ENCODE measurements at places on chromosomes 1 and 21.

GRCh38 chr1:60972841-60973364, 109.5 kb upstream of the NFIA start:
- DNase-seq = no peak

DNA sequence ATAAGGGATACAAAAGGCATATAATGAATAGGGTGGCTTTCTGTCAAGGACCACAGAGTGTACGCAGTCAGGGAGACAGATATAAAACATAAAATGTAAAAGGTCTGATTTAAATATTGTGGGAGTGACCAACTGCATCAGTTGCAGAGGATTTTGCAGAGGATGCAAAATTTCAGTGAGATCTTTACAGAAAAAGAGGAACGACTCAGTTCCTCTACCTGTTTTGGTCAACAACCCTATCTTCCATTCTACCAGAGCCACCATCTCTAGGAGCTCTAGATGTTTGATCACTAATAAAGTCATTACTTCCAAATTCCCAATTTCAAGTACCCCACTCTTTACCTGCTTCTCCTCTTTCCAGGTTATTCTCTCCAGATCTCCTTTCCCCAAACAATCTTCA, 16.5 kb downstream of the SOD1 start:
- DNase-seq = no peak

DNA sequence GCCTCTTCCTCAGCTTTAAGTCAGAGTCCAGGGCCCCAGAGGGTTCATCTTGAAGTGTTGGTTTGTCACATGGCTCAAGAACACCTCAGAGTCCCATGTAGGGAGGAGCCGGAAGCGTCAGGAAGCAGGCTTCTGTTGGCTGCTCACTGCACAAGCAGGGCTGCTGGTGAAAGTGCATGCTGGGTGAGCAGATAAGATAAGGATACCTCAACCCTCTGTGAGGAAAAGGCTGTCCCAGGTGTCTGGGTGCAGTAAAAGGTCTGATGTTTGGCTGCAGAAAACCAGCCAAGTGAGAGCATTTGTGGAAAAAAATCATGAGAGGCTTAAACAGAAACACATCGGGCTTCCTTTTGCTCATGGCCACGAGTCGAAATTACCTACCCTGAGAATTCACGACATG, 6.2 kb upstream of the TEX35 start:
- DNase-seq = no peak

DNA sequence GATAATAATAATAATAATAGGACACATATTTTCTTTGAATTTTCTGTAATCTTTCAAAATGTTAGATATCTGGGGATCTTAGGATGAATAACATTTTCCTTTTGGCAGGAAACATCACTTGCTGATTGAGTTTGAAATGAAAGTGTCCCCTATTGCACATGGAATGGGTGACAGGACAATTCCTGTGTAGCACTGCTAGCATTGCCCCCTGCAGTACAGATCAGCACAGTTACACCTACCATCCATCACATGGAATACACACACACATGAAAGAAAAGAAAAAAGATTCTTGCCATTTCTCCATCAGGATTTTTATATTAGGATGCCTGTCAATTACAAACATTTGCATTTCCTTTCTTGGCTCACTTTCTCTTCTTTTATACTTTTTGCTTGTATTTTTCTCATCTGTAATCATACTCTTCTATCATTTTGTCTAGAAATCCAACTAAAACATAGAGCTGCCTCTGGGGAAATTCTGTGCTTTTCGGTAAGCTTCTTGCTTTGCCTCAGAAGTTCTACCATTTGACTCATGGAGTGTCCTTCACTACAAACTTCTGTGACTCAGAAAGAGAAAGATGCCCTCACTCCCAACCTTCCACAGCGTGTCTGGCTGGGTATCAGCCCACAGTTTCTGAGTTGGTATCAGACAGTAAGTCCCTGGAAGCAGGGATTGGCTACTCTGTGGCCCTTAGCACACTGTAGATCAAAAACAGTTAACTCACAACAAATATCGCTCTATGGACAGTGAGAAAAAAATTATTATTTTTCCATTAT, 641.2 kb downstream of the PTPRC start:
- DNase-seq = no peak

DNA sequence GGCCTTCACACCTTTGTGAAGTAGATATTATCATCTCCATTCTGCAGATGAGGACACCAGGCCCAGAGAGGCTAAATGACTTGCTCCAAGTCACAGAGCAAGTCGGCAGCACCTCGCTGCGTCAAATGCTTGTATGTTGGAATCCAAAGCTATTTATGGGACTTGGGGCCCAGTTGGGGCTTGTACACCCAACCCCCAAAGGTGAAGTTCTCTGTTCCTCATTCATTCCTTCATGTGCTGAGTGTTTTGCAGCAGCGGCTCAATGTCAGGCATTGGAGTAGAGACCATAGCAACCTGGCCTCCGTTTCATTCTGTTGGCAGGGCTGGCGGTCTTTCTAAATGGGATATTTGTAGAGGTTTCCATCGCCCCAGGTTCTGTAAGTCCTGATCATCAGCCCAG, 113.4 kb upstream of the SLC25A33 start:
- no peak for DNase-seq

DNA sequence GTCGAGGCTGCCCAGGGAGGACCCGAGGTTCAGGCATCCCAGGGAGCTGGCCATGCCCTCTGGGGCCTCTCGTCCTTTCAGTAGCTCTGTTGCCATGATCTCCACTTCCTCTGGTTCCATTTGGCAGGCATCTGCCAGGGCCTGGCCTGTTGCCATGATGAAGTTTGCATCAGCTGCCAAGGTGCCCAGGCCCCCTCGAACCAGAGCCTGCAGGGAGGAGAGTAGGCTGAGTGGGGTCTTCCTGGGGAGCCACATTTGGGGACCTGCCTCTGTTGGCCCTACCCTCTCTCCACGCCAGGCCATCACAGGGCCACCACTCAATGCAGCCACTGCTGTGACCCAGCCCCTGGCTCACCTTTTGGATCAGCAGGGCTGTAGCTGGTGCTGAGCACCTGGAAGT, 16.4 kb upstream of the KIF21B start:
- DNase-seq = no peak

DNA sequence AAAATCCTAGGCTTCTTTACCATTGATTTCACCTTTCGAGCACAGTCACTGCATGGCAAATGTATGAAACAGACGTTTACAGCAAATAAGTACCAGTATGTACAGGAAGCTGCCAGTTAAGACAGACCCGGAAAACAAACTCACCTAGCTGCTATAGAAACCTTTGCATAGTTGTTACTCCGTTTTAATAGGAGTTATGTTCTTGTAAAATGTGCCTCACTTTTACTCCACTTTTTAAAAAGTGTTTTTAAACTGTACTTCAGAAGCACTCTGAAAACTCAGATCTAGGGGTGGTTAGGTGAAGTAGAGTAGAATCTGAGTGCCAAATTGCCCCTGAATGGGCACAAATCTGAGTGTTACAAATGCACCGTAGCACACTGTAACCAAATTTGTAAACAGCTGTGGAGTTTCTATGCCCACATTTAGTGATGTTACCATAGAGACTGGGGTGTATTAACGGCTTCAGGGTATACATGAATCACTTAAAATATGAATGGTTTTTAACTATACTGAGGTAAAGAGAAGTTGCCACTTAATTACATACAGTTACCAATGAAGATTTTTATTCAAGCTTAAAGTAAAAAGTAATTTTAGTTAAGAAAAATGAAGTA, 30.7 kb downstream of the CNIH4 start:
- no peak for DNase-seq

DNA sequence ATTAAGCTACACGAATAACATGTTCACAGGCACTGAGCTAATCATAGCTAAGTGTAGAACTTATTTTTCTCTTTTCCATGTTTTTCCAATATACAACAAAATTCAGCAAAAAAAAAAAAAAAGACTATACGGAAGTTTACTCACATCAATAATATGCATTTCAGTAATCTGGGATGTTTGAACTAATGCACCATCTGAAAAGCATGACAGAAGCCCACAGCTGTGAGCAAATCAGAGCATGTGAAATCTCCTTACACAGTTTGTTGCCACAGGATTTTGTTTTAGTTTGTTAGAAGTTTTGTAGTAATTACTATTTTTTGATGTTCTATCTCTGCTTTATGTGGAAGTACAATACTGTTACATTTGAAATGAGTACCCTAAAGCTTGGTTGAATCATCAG, 1051.7 kb downstream of the TTLL7 start:
- no peak for DNase-seq

DNA sequence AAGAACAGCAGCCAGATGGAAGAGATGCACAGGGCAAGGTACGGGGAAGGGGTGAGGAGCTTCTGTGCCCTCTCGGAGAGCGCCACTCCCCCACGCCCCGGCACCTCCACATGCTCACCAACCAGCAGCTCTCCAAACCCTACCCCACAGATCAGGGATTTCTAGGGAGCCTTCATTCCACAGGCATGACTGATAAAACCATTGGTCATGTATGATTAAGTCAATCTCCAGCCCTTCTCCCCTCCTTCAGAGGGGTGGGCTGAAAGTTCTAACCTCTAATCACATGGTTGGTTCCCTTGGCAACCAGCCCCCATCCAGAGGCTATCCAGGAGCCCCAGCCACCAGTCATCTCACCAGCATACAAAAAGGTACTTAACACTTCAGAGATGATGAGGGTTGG, 144.7 kb downstream of the TGFBR3 start:
- DNase-seq = no peak

DNA sequence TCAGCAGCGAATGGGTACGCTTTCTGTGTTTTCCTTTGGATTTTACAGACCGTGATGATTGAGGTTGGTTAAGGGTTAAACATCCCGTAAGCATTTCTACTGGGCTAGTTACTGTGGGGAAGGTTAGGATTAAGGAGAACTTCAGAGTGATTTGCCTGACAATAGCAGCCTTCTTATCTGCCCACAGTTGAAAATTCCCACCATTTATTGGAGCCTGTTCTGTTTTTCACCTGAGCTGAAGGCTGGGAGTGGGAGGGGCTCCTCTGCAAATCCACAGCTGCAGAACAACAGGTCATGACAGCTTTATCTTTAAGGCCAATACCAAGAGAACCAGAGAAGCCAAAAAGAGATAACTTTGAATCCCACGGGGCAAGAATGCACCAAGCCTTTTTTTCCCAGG, 168.6 kb downstream of the KAZN start:
- DNase-seq = no peak

DNA sequence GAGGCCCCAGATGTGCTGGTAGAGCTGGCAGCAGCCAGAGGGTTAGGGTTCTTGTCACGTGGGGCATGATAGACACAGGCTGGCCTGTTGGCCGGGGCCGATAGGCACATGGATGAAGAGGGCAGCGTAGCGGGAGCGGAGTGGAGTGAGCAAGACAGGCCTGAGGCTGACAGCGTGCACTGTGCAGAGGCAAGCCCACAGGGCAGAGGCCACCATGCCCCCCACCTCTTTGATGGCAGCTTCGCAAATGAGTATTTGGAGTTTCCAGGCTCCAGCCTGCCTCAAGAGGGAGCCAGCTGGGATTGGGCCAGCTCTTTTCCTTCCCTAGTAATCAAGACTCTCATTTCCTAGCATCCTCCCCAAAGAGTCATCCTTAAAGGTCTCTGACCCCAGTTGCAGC, 43.5 kb downstream of the TMCC2 start:
- no peak for DNase-seq

DNA sequence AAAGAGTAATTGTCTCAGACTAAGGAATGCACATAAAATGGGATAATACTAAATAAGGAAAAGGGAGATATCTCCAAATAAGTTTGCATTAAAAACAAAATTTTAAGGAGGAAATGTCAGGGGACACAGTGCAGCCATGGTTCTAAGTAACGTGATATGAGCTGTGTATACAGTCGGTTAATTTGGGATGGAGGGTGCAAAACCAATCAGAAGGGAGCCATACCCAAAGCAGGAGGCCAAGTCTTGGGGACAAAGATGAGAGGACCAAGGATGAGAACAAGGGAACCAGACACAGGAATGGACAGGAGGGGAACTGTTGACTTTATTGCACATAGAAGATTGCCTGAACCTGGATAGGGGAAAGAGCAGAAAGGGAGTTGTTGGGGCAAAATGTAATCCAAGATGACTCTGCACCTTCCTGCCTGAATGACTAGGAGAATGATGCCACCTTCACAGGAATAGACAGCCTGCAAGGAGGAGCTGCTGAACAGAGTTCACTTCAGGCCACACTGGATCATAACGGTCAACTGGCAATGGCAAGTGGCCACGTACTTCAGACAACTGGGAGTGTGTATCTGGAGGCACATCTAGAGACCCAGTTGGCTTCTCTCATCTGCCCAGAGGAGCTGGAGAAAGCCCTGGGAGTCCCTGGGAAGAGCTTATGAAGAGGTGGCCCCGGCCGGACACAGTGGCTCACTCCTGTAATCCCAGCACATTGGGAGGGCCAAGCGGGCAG, 22.0 kb upstream of the BOLA1 start:
- no peak for DNase-seq

DNA sequence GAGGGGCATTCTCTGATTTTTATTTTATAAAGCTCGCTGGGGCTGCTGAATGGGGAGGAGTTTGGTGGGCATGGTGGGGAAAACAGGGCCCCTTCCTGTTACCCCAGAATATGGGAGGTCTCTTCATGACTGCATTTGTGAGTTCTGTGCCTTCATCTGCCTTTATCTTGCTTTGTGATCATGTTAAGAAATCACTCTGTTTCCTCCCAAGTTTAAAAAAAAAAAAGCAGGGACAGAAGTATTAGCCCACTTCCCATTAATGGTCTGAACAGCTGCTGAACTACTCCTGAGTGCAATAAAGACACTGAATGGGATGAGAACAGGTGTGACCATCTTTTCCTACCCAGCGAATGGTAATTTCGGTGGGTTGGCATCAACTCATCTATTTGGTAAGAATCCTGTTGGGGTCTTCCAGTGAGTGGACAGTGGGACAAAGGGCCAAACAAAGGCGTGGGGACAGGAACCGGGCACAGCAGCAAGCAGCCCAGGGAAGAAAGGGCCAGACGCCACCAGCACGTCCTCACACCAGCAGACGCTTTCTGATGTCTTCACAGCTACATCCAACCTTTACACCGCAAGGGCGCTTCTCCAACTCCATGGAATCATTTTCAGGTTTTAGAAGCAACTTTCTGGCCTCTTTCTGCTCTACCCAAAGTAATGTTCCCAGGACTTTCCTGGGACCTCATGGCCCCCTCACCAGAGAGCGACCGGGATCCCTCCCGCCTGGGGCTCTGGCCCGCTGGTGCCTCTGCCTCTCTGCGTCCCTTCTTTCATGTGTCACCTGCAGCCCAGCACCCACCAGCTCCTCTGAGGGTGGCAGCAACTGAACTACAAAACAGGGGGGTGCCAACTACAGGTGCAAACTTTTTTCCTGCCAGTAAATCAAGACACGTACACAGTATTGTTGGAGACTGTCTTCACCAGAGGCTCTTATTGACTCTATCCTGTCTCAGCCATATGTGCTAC, 160.2 kb downstream of the ADSS2 start:
- no peak for DNase-seq

GRCh38 chr1:219566951-219567947, 45.7 kb downstream of the ZC3H11B start:
- no peak for DNase-seq

- no peak for DNase-seq
These were observed 536.3 kb downstream of the PTPRU start for GRCh38 chr1:29772584-29773100.

DNA sequence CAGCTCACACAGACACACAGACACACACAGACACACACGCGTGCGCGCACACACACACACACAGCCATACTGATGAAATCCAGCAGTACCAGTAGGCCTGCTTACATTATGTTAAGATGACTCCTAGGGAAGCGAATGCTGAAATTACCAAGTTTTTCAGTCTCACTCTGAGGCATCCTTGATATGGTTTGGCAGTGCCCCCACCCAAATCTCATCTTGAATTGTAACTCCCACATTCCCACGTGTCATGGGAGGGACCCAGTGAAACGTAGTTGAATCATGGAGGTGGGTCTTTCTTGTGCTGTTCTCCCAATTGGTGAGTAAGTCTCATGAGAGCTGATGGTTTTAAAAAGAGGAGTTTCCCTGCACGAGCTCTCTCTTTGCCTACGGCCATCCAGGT, 64.1 kb downstream of the TIAM1 start:
- no peak for DNase-seq
